Midbrain (tissue), 1 donor: ENCODE measurements at places on chromosomes 16 and 17.

DNA sequence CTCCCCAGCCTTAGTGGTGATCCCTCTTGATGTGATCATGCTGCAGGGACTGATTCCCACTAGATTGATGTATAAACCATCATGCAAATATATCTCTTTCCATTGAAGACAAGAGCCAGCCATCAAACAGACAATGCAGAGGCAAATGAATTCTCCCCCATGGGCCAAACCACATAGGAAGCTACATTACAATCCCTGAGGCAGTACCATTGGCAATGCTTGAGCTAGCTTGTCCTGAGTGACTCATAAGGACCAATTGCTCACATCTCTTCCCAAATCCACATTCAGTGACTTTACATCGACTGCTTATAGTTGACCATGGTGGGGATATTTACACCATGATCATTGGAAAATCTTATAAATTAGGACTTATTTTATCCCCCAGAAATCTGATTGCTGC is 242.2 kb downstream of the SHISA9 start:
- no peak for DNase-seq

- DNase-seq, result no peak
Measured at GRCh38 chr16:49000594-49000993, 281.0 kb downstream of the CBLN1 start.

DNA sequence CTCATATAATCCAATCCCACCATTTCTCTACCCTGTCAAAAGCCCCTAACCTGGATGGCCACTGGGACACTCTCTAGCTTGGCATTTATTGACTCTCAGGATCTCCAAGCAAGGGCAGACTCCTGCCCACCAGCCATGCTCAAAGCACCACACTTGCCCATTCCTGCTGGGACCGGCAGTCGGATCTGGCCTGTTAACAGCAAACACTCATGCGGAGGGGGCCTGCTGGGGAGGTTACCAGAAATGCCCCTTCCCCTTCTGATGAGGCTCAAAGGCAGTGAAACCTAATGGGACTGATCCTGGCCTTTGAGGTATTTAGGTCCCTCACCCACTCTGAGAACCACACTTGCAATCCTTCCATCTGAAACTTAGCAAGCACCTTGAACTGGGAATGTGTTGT is 6.5 kb upstream of the CCL1 start:
- no peak for DNase-seq

DNA sequence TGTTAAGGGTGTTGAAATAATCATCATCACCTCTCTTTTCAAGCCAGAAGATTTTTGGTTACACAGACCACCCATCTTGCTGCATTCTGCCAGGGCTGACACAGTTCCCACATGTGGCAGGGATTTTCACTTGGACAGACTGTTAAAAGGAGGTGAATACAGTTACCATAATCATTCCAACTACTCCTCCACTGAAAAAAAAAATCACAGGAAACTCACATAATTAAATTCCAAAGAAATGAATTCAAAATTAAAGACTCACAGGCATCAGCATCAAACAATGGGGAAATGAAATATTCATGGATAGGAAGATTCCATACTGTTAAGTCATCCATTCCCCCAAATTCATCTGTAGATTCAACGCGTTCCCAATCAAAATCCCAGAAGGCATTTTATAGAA is 209.4 kb downstream of the MRTFB start:
- no peak for DNase-seq

DNA sequence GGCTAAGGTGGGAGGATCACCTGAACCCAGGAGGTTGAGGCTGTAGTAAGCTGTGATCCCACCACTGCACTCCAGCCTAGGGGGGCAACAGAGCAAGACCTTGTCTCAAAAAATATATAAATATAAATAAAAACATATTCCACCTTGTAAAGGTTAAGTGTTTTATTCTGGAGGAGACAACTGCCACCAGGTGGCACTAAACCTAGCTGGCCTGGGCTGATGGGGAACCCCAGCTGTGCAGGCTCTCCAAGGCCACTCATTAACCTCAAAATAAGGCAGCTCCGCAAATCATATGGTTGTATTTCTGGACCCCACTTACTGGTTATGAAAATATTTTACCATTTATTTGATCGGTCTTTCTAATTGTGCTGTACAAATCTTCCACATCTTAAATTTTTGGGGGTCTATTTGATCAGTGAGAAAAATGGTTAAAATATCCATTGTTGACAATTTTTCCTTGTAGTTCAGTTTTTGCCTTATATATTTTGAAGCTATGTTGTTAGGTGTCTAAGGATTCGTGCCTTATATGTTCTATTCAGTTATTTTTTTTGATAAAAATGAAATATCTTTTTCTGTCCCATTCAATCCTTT is 8.5 kb upstream of the ICAM2 start:
- peak; percentile 51 for DNase-seq
